AG09309 (cell line): ENCODE measurements at places on chromosomes 3 and 15.

DNA sequence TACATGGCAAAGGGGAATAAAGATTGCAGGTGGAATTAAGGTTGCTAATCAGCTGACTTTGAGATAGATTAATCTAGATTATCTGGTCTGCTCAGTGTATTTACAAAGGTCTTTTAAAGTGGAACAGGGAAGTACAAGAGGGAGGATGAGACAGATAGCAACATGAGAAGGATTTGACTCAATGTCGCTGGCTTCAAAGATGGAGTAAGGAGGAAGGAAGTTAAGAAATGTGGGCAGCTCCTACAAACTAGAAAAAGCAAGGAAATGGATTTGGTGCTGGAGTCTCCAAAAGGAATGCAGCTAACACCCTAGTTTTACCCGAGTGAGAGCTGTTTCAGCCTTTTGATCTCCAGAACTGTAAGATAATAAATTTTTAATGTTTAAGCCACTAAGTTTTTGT, 180.7 kb upstream of the TTC14 start:
- DNase-seq, result no peak

DNA sequence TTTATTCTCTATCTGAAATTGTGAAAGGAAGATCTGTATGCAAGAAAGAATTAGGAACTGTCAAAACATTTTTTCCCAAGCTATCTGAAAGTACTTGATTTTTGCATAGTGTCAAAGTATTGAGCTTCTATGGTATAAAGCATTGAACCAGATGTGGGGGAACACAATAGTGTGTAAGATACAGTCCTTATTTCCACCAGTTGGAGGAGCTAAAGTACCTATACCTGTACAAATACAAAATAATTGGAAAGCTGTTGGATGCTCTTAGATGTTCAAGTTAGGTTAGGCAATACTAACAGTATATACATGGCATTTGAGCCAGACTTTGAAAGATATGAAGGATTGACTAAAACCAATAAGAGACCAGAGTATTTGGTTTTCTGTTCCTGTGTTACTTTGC, 148.4 kb downstream of the B3GALNT1 start:
- no peak for DNase-seq

GRCh38 chr3:184145111-184145524, 10.0 kb downstream of the EIF2B5 start:
- no peak for DNase-seq

DNA sequence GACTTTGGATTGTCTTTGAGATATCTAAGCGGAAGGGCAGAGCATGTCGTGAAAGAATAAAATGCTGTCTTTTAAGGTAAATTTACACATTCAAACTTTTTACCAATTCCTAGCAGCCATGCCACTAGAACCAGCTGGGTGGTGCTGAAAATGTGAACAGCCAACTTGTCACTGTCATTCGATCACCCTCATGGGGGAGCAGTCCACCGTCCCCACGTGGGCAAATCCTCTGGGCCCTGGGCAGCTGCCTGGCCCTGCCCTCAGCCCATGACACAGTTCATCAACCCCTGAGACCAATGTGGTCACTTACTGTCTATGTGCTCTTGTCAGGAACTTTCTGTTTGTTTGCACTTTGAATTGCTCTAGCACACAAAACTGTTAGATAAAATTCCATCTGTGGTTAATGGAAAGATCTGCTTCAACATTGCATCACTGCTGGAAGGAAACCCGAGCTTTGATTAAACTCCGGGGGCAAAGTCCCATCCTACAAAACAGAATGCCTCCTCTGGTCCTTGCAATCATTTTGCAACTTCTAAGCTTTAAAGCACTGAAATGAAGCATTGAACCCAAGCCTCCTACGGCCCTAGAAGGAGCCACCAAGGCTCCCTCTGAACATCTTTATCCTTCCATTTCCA, 50.1 kb downstream of the PCSK6 start:
- DNase-seq, result no peak

DNA sequence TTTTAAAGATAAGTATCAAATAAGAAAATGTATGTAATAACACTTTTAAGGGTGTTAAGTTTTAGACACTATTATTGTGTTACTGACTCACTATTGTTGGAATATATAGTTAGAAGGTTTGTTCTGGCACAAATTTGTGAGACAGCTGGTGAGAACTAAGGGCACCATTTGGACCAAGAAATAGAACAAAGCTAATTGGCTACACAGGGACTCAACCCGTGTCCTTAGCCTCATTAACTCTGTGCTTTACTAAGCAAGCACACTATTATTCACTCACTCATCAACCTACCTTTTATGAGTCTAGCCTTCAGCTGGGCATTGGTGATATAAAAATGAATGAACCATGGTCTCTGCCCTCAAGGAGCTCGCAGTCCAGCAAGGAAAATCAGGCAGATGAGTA, 4.1 kb upstream of the UNC13C start:
- DNase-seq, result no peak

DNA sequence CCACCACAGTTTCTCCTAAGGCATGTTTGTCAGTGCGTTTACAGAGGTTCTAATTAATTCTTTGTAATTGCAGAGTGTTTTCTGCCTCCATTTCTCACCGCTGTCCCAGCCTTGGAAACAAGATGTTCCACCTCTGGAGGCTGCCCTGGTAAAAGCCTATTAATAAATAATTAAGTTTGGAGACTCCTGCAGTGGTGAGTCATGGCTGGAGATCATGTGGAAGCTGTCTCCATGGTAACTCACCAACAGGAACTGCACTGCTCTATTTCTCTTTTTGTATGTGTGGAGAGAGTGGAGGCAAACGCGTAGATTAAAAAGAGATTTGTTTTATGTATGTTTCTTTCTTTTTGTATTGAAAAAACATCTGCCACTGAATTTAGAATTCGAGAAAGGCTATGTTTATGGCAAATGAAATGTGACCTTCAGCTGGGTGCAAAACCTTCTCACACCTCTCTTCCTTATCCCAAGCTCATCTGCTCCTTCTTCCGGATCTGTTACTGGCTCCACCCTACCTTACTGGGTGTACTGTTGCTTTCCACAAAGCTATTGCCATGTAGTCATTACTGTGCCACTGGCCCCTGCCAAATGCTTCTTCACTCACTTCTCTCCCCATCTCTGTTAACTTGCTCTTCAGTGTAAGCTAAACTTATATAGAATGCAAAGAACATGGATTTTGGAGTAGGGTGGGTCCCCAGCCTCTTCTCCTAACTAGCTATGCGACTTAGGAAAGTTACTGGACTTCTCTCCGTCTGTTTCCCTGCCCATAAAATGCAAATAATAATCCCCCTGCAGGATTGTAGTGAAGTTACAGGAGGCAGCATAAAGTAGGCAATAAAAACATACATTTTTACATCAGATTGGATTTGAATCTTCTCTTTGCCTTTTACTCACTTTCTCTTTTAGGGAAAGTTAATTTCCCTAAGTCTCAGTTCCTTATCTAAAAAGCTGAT, 778.5 kb downstream of the NTRK3 start:
- DNase-seq, result peak; percentile 16

DNA sequence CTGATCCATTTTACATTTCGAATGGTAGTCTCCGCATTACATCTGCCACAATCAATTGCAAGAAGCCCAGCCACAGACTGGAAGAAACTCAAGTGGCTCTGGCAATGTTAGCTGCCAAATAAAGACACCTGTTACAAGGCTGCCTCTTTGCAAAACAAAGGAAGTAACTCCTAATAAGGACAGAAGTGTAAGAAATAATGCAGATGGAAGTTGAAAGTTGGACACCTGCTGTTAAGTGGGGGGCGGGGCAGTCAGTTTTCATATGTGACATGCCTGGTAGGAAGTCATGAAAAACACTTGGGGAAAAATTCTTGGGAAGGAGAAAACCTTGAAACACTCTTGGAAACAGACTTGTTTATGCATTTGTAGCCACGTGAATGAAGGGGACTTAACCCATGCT, 54.1 kb upstream of the ATP2C1 start:
- no peak for DNase-seq

DNA sequence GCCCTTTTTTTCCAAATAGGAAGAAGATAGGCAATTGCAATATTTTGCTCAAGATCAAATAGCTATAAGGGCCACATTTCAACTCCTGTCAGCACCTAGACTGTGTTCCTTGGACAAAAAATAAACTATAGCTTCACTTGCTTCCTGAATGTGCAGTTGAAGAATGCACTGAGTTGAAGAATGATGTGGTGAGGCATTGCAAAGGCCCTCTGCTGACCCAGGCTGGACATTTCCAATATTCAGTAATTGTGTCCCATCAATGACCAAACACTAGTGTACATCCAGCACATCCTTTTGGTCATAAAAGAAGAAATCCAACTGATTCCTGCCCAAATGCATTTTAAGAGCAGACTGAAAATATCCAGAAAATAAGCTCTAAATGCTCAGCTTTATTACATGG, 424.8 kb upstream of the TGFBR2 start:
- DNase-seq, result no peak

DNA sequence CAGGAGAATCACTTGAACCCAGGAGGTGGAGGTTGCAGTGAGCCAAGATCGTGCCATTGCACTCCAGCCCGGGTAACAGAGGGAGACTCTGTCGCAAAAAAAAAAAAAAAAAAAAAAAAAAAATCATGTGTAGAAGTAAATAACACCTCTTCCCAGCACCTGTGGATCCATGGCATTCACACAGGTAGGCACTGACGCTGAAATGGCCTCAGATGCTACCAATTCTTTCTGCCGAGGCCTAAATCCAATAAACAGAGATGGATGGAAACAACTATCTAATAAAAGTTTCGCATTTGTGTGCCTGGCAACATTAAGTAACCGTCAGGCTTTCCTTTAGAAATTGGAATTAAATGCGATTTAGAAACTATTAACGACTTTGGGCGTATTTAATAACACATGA, 10.3 kb upstream of the LRRC2 start:
- DNase-seq, result no peak

DNA sequence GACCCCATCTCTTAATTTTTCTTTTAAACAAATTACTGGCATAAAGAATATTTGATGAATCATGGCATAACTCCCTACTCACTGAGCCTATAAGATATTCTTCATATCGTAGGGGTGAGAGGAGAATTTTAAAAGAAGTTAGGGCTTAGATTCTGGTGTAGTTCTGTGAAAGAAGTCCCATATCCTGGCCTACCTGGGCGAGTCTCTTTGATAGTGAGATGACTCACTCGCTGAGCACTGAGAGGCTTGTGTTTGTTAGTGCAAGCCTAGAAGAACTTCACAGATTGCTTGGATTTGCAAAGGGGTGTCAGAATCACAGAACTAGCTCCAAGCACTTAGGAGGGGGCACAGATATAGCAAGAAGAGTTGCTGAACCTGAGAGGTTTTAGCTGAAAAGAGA, 133.8 kb upstream of the TMC3 start:
- no peak for DNase-seq
